ENCODE measurements at places on chromosomes 6 and 20.

DNA sequence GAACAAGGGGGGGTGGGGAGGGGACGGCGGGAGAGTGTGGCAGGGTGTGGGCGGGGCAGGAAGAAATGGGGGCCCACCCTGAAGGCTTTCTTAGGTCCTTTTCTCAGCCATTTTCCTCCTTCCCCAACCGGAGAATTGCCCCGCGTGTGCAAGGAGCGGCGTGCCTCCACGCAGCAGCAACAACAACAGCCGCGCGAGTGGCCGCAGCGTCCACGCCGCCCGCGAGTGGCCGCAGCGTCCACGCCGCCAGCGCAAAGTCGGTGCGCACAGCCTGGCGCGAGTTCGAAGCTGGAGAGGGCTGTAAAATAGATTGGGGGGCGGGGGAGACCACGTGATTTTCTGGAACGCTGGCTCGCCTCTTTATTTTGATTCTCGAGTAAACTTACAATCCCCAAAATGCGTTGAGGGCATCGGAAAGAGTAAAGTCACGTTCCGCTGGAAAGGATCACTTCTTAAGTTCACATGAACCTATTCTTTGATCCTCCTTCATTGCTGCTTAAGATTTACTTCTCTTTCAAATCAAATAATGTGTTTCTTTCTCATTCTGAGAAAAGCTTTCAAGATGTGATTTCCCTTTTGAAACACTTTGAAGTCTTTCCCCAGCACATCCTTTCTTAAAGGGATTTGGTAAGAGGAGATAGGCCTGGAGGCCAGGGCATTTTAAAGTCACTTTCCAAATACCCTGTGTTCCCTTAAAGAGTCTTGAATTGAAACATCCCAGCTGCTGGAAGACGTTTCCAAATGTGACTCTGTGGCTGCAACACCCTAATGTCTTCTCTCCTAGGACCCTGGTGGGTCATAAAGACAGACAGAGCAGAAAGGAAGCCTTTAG lies 66.7 kb upstream of the ZNF217 start:
- DNase-seq, result no peak

DNA sequence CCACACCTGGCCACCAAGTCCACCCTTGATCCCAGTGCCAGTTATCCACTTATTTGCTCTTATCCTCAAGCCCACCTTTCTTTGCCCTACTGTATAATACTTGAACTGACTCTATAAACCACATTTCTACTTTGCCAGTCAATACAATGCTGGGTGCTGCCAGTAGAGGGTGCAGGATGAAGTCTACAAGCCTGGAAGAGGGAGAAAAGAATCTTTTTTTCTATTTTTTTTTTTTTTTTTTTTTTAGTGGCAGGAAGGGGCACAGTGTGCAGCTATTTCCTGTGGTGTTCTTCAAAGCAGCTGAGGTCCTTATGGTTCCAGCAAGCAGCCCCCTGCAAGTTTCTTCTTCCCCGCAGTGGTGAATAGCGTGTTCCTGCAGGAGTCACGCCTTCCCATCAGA lies 22.2 kb upstream of the GABRR1 start:
- DNase-seq, result no peak

DNA sequence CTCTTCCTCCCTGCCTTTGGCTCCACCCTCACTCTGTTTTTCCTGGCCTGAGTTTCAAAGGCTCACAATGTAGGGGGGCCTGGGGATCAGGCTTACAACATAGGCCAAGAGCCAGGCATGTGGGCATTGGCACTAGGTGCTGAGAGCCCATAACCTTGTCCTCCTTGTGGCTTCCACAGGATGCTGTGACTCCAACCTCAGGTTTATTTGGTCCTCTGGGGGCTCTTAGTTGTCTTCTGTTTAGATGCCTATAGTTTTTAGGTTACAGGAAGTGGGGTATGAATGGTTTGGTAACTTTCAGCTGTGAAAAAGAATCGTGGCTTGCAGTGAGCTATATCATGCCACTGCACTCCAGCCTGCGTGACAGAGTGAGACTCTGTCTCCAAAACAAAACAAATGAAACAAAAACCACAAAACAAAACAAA lies 25.6 kb downstream of the MMP24 start:
- no peak for DNase-seq

GRCh38 chr6:144873623-144874378 lies 588.7 kb downstream of the UTRN start:
- DNase-seq, result no peak

GRCh38 chr6:75267461-75267860 lies 17.1 kb downstream of the TMEM30A start:
- no peak for DNase-seq
